ENCODE measurements at places on chromosomes 3 and 15.
A peak's percentile ranks its signal among the peaks of the same experiment; 100 is the strongest.

DNA sequence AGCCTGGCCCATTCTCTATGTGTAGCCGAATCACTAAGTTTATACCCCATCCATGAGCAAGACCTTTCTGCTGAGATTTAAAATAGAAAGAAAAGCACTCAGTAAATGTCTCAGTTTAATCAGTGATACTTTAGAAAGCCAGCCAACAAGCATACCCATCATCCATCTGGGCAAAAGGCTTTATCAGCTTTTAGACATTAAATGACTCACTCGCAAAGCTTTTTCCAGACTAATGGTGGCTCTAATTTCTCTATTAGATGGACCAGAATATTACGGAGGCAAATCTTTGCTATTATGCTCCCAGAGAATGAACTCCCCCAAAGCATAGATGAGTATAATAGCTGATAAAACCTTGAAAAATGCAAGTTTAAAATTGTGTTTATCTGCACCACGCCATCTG lies 727.8 kb downstream of the GBE1 start:
- DNase-seq, result no peak

GRCh38 chr3:52532838-52533622 lies 627 bp downstream of the NT5DC2 start:
- DNase-seq, result no peak

GRCh38 chr3:38662544-38662943 lies 13.1 kb upstream of the SCN5A start:
- no peak for DNase-seq

GRCh38 chr3:159239059-159239458 lies 437.2 kb downstream of the MFSD1 start:
- DNase-seq, result no peak

GRCh38 chr3:69869643-69870042 lies 129.9 kb upstream of the SAMMSON start:
- no peak for DNase-seq

DNA sequence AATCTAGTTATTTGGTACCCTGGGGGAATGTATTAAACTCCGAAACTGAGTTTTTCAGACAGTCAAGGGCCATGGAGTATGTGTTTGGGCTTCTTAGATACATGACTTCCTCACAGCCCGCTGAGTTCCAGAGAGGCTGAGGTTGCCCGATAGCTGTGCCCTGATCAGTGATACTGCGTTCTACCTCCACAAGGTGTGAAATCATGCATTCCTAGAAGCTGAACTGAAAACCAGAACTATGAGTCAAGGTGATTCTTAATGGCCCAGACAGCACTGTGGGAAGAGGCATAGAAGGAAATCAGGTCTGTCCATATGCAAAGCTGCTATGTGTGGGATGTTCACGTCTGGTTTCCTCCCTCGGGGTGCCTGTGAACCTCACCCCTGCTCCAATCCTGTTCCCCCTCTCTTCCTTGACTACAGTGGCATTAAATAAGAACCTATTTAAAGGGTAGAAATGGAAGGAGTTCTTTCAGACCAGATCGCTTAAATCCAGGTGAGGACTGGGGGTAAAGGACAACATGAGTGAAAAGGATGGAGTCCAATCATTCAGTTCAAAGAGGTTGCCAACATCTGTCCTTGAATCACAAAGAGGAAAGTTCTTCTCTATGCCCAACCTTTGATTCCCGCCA lies 74.3 kb downstream of the MYO1E start:
- no peak for DNase-seq

DNA sequence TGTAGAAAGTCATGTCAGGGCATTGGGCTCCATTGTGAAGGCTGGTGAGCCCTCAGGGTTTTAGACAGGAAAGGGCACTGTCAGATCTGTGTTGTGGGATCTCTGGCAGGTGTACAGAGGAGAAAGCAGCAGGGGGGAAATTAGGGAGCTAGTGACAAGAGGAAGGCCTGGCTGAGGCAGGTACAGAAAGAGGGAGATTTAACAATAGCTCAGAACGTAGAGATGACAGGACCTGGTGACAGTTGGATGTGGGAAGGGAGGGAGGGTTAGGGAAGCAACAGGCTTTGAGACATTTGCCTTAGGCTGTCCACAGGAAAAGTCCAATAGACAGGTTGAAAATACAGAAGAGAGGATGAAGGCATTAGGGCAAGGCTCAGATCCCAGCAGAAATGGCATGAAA lies 288.1 kb downstream of the EPHB1 start:
- peak; percentile 12 for DNase-seq

- DNase-seq, result no peak
Observed at GRCh38 chr3:83567935-83568334, 1390.9 kb upstream of the CADM2 start.

DNA sequence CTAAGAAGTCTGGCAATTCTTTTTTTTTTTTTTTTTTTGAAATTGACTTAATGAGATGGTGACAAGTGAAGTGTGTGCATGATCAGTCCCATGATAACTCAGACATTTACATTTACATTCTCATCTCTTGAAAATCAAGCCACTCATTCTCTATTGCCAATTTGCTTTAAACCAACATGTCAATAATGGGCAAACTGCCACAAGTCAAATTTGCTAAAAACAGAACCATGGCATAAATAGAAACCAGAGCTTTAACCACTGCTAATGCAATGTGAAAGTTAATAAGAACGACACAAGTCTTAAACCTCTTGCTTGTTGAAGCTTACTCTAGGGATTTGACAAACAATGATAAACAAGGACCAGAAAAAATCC lies 12.0 kb upstream of the COL8A1 start:
- no peak for DNase-seq

- peak; percentile 59 for DNase-seq
Observed at GRCh38 chr3:72663429-72663828, 184.8 kb downstream of the SHQ1 start.

DNA sequence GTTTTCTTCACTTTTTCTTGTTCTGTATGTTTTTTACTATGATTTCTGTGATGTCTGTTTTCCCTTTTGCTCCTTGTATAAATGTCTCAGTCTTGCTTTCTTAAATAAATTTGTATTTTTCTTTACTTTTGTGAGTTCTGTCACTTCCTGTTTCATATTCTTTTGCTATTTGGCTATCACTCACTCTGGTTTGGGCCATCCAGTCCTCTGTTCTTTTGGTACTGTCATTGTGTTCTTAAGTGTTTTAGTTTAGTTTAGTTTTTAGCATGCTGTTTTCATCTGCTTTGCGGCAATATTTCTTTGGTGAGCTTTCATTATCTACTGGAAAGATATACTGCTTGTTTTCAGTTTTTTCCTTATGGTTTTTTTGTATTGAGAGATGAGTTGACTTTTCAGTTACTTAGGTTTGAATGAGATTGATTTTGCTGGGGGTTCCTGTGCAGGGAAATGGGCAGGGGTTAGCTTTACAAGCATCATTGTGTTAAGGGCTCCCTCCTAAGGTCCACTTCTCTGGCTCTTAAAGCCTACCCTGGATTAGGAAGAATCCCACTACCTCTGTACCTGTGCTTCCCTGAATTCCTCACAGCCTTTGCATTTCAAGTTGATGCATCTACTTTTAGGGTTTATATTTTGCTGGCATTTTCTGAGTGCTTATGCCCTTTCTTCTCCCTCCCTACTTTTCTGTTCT lies 35.1 kb downstream of the PDCD6IP start:
- no peak for DNase-seq

- no peak for DNase-seq
Observed at GRCh38 chr3:66259566-66260255, 38.9 kb downstream of the SLC25A26 start.

GRCh38 chr15:84879088-84879780 lies 5.2 kb upstream of the SLC28A1 start:
- DNase-seq, result no peak

GRCh38 chr3:38627956-38628355 lies 21.5 kb downstream of the SCN5A start:
- no peak for DNase-seq

- no peak for DNase-seq
Observed at GRCh38 chr3:31997500-31997899, 15.9 kb downstream of the ZNF860 start.

DNA sequence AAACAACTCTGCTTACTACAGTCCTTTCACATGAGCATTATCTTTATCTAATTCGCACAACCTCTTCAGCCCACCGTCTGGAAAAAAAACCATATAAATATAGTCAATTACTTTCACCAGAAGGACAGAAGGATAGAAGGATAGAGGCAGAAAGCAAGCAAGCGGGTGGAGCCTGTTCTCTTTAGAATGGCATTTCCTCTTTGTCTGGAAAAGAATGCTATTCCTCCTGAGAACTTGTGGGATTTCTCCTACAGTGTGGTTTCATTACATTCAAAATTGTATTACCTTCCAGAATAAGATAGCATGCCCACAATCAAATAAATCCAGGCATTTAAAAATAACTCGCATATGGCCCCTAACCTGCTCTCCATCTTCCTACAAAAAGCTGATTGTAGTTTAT lies 23.1 kb downstream of the SLC30A4 start:
- no peak for DNase-seq

DNA sequence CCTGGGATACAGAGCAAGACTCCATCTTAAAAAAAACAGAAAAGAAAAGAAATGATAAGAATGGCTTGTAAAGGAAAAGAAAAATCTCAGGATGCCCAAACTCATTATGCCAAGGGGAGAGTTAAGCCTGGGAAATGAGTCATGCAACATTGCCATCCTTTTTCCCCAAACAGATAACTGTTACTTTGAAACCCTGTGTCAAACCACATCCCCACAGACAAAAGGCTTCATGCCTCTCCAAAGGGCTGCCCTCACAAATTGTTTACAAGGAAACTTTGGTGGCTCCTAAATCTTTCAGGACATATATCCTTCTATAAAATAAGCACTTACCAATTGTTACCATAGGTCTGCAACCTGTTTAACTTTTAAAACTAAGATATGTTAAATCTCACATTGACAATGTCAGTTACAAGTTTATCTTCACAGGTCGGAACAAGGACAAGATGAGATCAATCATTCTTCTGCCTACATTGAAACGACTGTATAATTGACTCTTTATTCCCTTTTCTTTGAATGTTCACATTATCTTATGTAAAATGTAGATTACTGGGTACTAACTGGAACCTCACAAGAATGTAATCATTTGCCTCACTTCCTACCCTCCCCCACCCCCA lies 18.6 kb upstream of the SENP7 start:
- DNase-seq, result no peak

DNA sequence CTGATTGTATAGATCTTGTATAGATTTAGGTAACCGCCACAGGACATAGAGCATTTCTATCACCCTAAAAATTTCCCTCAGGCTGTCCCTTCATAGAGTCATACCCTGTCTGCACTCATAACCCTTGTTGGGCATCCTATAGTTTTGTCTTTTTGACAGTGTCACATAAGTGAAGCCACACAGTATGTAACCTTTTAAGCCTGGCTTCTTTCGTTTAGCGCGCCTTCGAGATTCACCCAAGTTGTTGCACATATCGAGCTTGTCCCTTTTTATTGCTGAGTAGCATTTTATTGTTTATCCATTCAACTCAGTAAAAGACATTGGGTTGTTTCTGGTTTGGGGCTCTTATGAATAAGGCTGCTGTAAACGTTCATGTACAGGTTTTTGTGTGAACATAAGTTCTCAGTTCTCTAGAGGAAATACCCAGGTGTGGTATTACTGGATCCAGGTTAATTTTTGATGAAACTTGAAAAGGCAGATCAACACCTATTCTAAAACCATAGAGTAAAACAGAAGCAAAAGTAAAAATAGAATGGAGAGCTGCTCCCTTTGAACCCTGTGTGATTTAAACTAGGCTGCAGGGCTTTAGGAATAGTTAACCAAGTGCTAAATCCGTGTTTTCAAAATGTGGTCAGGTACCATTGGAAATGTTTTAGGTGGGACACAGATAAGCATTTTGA lies 49.5 kb downstream of the CD86 start:
- DNase-seq, result no peak

DNA sequence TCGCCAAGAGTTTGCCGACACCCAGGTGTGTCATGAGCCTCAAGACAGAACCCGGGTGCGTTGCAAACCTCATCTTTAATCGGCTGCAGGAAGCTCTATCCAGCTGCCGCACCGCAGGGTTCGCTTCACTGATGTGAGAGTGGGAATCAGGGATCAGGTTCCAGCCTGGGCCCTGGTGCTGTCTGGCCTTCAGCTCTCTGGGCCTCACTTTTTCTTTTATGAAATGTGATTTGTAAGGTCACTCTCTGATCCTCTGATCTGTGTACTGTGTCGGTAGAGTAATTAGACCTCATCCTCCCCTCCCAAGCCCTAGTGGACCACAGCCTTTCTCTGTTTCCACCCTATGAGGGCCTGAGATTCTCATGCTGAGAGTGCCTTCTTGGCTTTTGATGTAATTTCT lies 202.8 kb upstream of the UBE2E1 start:
- no peak for DNase-seq

GRCh38 chr3:136291302-136291701 lies 41.2 kb downstream of the PCCB start:
- DNase-seq, result no peak

Data from NCI-H1092 treated with DMSO at 0.1 percent for 48 hours (cell line).